ENCODE measurements at places on chromosomes 1 and 21.

DNA sequence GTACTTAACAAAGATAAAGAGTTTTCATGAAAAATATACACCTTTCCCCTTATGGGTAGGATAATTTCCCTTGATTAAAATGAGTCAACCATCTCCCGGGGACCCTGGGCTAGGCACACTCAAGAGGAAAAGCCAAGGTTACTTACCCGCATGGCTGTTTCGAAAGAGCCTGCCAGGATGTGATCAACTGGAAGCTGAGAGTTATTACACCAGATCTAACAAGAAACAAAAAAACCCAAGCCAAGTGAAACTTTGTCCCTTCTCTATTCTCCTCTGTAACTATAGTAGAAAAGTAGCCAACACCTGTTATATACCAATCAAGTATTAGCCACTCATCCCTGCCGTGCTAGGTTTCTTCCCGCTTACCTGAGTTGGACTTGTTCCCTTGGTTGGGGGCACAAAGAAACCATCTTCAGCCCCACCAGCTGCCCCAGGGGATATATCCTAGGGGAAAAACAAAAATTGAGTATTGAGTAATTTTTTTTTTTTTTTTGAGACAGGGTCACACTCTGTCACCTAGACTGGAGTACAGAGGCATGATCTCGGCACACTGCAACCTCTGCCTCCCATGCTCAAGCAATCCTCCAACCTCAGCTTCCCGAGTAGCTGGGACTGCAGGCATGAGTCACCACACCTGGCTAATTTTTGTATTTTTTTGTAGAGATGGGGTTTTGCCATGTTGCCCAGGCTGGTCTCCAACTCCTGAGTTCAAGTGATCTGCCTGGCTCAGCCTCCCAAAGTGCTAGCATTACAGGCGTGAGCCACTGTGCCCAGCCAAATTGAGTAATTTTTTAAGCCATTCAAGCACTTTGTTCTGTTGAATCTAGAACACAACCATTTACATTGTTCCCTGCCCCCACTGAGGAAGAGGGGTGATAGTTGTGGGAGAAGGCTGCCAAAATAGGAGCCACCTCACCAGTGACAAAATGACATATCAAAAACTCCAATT is 8.4 kb upstream of the PEX19 start:
- no peak for DNase-seq

- no peak for DNase-seq
These were observed 40.4 kb downstream of the DAP3 start for GRCh38 chr1:155729031-155729898.

- DNase-seq = no peak
These were observed 65.7 kb upstream of the CNTN2 start for GRCh38 chr1:204977318-204977717.

DNA sequence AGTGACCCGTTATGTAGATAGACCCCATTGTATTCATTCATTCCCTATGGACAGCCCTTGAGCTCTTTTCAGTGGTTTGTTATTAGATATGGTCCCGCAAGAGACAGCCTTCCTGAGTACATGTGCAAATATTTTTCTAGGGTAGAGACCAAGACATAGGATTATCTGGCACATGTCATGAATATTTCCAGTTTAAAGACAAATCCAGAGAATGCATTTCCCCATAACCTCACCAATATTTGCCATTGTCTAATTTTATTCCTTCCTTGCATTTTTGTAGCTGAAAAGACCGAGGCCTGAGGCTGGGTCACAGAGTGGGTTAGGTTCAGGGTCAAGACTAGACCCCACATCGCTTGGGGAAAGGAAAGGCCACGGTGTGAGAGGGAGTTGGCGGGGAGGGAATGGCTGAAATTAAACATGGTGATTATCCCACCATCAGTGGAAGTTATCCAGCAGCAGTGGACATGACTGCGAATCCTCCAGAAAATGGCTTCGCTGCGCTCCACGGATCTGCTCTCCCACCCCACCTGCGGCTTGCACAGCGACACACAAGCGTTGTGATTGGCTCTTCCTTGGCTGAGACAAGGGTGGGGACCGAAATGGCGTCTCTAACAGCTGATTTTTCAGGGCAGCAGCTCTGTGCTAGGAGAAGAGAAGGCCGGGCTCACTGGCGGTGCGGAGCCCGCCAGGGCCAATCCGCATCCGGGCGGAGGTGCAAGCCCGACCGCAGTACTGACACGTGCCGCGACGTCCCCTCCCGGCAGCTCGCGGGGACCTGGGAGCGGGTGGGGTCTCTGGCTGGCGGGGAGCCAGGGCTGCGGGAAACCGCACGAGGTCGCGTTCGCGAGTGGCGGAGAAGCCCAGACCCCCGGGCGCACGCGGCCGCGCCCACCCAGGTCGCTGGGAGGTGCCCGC is 16.1 kb upstream of the STMN1 start:
- peak; percentile 40 for DNase-seq

GRCh38 chr21:16519036-16519435 is 789.3 kb downstream of the USP25 start:
- no peak for DNase-seq

DNA sequence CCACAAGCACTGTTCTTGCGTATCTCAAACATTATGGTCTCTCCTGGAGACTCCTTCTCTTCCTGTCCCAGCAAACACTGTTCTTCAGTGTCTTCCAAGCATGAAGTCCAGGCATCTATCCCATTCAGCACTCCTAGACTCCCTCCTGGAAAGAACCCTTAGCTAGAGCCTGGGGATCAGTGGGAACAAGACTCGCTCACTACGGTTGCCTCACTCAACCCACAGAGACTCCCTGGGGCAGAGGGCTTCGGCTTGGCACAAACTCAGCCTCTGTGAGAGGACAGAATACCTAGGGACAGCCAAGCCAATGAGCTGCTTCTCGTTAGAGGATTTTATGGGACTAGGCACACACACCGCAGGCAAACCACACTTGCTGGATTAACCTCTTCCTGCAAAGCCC is 86.5 kb upstream of the IPO9 start:
- DNase-seq = no peak

- no peak for DNase-seq
These were observed 100.6 kb upstream of the RUNX1 start for GRCh38 chr21:35149698-35150097.

DNA sequence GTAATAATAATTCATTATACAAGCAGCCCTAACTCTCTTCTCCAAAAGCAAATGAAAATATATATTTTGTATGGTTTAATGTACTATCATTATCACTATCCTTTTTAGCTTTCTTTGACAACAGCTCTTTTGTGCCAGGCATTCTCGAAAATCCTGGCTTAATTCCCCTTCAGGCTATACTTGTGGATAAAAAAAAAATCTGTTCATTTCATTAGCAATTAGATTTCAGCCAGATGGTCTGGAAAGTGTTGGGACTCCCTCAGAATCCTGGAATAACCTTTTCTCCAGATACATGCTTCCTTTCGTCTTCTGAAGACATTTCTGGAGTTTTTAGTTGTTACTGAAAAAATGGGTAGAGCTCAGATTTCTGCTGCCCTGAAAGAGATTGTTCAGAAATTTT is 83.4 kb upstream of the PLPPR4 start:
- no peak for DNase-seq

GRCh38 chr1:32917521-32917920 is 16.3 kb upstream of the TMEM54 start:
- no peak for DNase-seq

DNA sequence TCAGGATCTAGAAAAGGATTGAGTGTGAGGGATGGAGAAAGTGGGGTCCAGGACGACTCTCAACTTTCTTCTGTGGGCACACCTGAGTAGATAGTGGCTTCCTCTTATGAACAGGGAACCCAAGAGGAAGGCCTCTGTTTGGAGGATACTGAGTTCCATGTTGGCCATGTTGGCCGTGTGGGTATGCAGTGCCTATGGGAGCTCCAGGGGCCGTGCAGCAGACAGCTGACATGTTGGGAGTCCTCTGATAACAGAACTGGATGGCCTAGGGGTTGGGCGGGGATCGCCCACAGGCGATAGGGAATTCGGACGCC is 43.0 kb downstream of the TMEM53 start:
- no peak for DNase-seq

- no peak for DNase-seq
These were observed 684.4 kb downstream of the PLA2G4A start for GRCh38 chr1:187513190-187513589.

- no peak for DNase-seq
These were observed 1.3 kb upstream of the MYOC start for GRCh38 chr1:171653796-171654195.

- DNase-seq = no peak
These were observed 34.8 kb upstream of the CD101 start for GRCh38 chr1:116966791-116967190.

All from posterior cingulate gyrus (tissue), 11 donors.